Activated T-helper 17 cell treated with anti-CD3 and anti-CD28 coated beads, Interleukin-2, amount 50 U/mL, for 72 hours (primary cell): ENCODE measurements at places on chromosomes 7 and 10.

GRCh38 chr10:59910867-59911266 is 4.5 kb upstream of the CCDC6 start:
- ATAC-seq, result no peak

DNA sequence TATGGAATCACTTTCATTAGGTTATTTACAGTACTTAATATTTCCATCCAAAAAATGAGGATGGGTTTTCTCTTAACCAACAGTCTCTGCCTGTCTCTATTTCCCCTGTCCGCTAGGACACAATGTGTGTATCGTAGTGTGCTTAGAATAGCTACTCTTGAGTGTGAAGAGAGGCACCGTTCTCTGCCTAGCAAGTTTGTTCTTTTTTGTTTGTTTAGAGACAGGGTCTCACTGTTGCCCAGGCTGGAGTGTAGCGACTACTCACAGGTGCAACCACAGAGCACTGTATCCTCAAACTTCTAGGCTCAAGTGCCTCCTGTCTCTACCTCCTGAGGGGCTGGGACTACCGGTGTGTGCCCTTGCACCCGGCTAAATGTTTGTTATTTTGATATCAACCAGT is 121.9 kb downstream of the ANK3 start:
- ATAC-seq, result no peak

DNA sequence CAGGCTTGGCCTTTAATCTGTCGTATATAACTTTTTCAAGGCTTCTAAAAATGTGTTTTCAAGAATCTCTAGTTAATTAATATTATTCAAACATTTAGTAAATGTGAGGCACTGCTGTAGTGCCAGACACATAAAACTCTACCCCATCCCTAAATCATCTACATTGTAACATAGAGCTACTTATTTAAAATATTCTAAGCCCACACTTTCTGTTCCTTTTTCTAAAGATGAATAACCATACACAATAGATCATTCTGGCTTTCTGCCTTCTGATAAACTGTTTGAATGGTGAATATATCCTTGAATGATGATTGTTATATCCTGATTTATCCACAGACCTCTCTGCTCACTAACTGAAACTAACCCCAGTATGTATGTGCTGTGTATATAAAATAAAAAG is 41.4 kb downstream of the BRAF start:
- no peak for ATAC-seq

DNA sequence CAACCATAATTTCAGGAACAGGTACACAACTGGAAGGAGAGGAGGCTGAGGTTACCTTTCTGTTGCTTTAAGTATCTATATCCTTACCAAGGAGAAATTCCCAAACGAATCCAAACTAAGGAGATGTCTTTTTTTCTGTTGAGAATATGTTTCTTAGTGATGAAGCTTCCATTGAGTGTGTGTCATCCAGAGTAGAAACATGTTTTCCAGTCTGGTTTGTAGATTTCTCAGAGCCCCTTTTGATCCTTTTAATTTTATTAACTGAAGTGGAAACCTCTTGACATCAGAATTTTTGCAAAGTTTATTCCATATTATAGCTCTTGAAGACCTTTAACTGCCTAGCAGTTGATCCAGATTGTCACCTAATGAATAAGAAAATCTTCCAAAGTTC is 207.1 kb upstream of the FERD3L start:
- no peak for ATAC-seq

DNA sequence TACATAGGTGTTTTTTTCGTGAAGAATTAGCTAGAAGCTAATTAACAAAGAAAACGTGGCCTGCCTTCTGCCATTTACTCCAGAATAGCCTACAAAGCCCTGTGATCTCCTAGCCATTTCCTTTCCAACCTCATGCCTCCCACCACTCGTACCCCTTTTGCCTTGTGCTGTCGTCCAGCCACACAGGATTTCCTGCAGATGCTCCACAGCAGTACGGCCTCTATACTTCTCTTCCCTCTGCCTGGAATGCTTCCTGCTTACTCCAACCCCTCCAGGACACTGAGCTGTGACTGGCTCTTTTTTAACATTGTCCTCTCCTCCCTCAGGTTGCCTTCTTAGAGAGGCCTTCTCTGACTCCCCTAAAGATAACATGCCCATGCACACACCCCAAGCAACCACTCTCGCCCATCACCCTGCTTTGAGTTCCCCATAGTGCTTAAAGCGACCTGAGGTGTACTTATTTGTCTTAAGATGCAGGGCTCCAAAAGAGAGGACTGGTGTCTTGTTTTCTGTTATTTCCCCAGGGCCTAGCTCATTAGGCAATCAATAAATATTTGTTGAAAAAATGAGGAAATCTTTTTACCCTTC is 32.7 kb downstream of the STK17A start:
- no peak for ATAC-seq

GRCh38 chr10:50379616-50380015 is 128.3 kb upstream of the ASAH2 start:
- ATAC-seq, result no peak

GRCh38 chr7:54390565-54390964 is 151.6 kb upstream of the VSTM2A start:
- ATAC-seq, result no peak

DNA sequence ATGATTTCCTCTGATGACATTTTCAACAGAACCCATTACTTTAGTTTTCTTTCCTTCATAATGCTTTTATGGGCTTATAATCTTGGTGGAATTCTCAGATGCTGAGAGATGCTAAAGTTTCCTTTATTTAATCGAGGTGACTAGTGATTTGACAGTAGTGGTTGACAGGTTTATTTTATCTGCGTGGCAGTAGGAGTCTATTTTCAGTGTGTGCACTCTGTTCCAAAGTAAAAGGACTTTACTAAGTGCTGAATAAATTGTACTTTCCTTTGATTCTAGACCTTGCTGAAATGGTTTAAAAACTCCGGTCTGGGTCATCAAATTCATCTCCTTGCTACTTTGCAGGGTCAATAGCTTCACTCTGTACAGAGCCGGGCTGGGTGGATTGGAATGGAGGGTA is 900.3 kb downstream of the LRMDA start:
- ATAC-seq, result no peak

GRCh38 chr10:35063837-35064454 is 26.2 kb downstream of the CUL2 start:
- no peak for ATAC-seq

GRCh38 chr7:156223935-156224832 is 411.9 kb upstream of the SHH start:
- no peak for ATAC-seq

- peak; percentile 97 for ATAC-seq
These were observed 23.8 kb upstream of the GLCCI1 start for GRCh38 chr7:7944619-7945282.

DNA sequence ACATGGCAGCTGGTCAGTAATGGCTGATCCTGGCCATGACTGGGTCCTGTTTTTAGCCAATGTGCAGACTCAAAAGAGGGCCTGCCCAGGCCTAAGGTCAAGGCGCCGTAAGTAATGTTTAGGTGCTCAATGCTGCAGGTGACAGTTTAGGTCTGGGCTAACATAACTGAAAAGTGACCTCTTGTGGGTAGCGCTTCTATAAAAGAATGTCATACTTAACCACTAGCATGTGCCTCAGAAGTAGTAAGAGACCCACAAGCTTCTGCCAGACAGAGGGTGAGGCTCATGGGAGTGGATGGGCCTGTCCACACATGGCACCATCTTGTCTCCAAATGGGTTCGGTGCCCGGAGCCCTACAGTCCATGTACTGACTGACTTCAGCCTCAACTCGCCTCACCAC is 90.5 kb upstream of the GSDME start:
- no peak for ATAC-seq

- ATAC-seq, result no peak
These were observed 35.3 kb downstream of the BLNK start for GRCh38 chr10:96236090-96236478.

- ATAC-seq, result no peak
These were observed 35.6 kb downstream of the UNCX start for GRCh38 chr7:1268076-1268815.

- ATAC-seq, result no peak
These were observed 9.3 kb upstream of the ZNF438 start for GRCh38 chr10:31041011-31041410.
